ENCODE measurements at places on chromosomes 7 and 10.

DNA sequence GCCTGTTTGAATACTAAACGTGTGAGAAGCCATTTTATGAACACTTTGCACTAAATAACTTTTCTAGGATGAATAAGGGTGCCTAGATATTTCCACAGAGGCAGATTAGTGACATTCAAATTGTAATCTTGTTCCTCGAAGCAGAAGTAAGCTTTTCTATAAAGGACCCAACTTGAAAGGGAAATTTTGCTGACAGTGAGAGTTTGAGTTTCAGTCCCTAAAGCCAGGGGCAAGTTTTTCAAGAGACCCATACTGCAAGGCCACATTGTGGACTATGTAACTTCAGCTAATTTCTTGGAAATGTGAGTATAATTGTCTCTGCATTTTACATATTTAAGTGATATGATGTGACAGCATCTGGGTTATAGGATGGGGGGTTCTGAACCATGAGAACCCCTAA lies 387.2 kb upstream of the ETV1 start:
- DNase-seq: no peak

GRCh38 chr10:167383-167782 lies 32.1 kb downstream of the ZMYND11 start:
- DNase-seq: no peak

DNA sequence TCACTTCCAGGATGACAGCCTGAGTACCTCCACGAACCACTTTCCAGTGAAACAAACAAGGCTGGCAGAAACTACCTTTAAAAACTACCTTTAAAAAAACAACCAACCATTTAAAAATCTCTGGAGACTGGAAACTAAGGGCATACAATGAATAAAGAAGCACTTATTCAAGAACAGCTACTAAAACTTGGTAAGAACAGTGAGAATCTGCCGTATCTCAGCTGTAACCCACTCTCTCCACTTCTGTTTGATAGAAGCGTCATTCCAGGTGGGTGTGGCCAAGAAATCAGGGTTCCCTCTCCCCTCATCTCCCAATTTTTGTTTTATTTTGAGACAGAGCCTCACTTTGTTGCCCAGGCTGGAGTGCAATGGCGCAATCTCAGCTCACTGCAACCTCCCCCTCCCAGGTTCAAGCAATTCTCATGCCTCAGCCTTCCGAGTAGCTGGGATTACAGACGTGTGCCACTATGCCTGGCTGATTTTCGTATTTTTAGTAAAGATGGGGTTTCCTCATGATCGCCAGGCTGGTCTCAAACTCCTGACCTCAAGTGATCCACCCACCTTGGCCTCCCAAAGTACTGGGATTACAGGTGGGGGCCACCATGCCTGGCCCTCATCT lies 158.8 kb upstream of the CHST15 start:
- no peak for DNase-seq

GRCh38 chr7:100540073-100540723 lies 1.2 kb downstream of the AGFG2 start:
- no peak for DNase-seq

DNA sequence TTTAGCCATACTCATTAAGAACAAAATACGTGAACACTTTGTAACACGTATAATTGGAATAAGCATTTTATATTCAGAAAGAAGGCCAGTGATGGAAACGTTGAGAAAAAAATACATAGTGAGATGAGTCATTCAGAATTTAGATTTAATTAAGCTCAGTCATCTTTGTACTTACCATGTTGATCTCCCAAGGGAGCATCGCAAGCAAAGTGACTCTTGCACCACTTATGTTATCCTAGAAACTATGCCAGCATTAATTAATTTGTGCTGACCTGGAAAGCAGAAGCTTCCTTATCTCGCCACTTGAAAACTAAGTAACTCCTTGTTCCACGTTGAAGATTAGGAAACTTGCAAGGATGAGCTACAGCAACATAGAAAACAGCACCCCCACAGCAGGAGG lies 9.7 kb upstream of the MPP7 start:
- DNase-seq: no peak

DNA sequence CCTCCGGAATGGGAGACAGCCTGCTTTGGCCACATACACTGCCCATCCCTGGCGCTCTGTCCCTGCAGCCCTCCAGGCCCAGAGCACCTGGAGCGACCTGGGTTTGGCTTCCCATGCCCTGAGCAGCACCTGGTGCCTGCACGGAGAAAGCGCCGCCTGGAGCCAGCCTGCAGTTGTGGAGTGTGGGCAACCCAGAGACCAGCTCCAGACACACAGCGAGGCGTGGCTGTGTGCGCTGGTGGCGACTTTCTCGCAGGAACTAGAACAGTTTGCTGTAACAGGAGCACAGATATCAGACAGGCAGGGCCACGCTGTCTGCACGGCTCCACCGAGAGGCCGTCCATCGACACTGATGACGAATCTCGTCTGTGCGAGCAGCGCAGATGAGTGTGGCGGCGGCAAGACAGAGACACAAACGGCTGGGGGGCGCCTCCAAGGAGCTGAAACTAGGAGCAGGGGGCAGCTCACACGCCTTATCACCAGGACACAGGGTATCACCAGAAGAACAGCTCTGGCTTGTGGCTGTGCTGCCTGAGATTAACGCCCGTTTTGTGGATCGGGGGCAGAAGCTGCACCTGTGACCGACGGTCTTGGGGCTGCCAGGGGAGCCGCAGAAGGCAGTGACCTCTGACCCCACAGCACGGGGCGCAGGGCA lies 275.3 kb downstream of the DNAJB6 start:
- DNase-seq: no peak

- DNase-seq: no peak
These were observed 10.8 kb downstream of the KCNH2 start for GRCh38 chr7:150967349-150967748.

DNA sequence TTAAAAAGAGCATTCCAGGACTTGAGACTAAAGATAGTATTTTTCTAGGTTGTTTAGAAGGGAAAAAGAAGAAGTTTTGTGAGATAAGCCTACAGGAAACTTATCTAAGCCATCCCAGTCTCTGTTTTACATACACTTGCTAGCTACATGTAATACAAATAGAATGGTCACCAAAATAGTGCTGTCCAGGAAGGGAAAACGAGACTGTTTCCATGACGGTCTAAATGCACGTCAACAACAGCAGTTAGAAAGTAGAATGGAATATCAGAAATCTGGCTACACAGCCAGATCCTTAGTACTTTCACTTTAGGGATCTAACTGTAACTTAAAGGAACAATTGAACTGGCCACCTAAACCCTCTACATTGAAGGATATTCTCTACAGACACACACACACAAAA lies 117.6 kb downstream of the TSPAN12 start:
- DNase-seq: no peak

GRCh38 chr7:132024290-132024689 lies 467.9 kb upstream of the PODXL start:
- no peak for DNase-seq

DNA sequence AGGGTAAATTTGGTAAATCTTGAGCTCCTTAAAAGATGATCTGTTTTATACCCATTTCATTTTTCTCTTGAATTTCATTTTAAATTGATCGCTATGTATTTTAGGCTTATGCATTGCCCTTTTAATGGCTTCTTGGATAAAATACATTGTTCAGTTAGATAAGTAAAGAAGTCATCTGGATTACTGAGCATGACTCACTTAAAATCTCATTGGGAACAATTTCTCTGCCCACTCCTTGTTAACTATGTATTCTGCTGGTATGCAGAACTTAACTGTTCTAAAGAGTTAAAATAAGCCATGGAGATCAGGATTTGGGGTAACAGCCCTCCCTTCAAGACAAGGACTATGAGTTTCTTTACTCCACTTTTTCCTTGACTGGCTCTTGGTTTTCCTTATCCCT lies 134.2 kb downstream of the SND1 start:
- no peak for DNase-seq

- no peak for DNase-seq
These were observed 34.8 kb downstream of the MDFIC start for GRCh38 chr7:114956702-114957101.

GRCh38 chr7:114152314-114152938 lies 233.6 kb upstream of the PPP1R3A start:
- DNase-seq: no peak

DNA sequence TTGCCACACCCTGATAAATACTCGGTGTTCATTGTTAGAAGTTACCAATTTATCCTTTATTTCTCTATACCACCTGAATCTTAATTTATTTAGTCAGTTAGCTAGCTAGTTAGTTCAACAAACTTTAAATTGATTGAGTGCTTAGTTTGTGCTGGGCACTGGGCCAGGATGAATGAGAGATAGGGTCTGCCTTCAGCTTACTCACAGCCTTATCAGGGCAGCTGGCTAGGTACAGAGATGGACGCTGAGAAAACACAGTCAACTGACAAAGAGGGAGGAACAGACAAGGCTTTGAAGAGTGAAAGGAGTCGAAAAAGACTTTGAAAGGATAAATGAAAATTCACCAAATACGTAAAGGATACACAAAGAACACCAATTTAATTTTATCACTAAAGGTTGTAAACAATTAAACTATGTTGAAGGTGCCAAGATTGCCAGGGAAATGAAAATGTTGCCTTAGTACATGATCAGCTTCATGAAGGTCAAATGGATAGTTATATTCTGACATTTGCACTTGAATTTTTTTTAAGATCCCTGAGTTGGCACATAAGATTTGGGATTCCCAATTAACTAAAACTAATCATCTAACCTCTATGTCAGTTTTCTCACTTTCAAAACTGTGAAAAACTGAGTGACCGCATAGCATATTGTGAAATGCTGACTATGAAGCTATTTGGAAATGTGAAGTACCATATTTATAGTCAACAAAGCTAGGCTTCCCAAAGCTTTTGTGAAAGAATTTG lies 2.1 kb downstream of the CAV2 start:
- no peak for DNase-seq

GRCh38 chr7:3953133-3953532 lies 652.1 kb downstream of the SDK1 start:
- DNase-seq: no peak

- no peak for DNase-seq
These were observed 1200.5 kb downstream of the SORCS1 start for GRCh38 chr10:105964009-105964408.

DNA sequence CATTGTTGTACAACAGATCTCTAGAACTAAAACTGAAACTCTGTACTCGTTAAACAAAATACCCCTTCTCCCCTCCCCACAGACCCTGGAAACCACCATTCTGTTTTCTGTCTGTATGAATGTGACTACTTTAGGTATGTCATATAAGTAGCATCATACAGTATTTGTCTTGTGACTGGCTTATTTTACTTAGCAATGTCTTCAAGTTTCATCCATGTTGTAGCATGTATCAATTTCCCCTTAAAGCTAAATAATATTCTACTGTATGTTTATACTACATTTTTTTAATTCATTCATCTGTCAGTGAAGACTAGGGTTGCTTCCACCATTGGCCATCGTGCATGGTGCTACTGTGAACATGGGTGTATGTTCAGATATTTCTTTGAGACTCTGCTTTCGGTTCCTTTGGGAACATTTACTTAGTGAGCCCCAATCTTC lies 71.2 kb upstream of the RPA3 start:
- DNase-seq: no peak

GRCh38 chr10:62590306-62590705 lies 214.2 kb upstream of the ADO start:
- no peak for DNase-seq

DNA sequence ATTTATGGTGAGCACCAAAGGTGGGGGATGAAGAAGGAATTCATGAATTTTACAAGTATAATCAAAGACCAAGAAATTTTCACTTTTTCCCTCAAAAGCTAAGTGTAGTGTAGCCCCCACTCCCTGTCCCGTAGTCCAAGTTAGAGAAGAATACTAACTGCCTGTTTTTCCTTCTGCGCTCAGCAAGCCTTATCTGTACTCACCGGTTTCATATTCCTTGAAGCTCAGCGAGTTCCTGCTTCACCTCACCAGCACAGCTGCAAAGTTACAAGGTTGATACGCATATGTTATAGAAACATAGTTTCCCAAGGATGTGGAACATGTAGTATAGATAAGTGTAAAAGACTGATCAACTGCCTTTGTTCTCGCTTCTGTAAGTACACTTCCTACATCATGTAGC lies 16.0 kb upstream of the ZNF33B start:
- DNase-seq: no peak

DNA sequence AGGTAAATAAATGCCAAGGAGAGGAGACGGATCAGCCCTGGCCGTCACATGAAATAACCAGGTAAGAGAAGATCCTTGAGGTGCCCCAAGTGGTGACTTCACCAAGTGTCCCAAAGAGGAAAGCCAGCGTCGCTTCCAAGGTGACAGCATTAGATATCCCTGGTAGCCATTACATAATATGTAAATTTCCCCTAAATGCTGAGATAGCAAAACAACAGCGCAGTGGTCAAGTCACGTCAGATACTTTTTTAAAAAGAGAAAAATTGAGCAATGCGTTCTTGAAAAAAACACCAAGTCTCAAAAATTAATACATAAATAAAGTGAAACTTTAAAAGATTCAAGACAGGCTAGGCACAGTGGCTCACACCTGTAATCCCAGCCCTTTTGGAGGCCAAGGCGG lies 100.2 kb downstream of the HTR5A start:
- no peak for DNase-seq

- DNase-seq: no peak
These were observed 35.4 kb upstream of the PODXL start for GRCh38 chr7:131591687-131592319.

GRCh38 chr7:18408868-18409267 lies 86.7 kb upstream of the HDAC9 start:
- DNase-seq: no peak

- no peak for DNase-seq
These were observed 306.8 kb downstream of the WDR11 start for GRCh38 chr10:121157998-121158397.

DNA sequence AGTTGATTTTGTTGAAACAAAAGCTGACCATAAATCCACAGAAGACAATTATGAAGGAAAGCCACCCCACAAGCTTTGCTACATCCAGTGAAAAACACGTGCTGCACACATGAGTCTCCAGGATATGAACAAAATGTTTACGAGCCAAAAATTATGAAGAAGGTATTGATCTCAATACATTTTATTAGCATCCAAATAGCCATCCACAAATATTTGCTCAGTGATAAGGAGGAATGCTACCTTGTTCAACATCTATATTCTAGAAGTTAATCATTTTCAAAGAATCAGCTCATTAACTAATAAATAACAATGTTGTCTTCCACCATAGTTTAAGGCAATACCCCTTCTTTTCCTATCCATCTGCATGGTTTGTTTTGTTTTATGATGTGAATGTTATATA lies 42.7 kb downstream of the CALML3 start:
- DNase-seq: no peak

- DNase-seq: no peak
These were observed 13.8 kb upstream of the POT1 start for GRCh38 chr7:124943472-124943871.

Measured in activated CD4-positive, alpha-beta T cell treated with anti-CD3 and anti-CD28 coated beads, Interleukin-2, amount 50 U/mL, for 4 hours (primary cell).